ENCODE measurements at places on chromosomes 2 and 18. TPM values are rescaled to one million over a fixed set of nuclear protein-coding genes. Genes with fewer than 3 reads are reported as not detected.

DNA sequence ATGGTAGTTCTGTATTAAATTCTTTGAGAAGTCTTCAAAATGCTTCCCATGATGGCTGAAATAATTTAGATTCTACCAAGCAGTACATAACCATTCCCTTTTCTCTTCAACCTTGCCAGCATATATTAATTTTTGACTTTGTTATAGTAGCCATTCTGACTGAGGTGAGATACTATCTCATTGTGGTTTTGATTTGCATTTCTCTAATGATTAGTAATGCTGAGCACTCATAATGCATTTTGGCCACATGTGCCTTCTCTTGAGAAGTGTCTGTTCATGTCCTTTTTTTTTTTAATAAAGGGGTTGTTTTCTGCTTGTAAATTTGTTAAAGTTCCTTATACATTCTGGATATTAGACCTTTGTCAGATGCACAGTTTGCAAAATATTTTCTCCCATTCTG, 173.9 kb downstream of the CALCRL start:
- DNase-seq = no peak

DNA sequence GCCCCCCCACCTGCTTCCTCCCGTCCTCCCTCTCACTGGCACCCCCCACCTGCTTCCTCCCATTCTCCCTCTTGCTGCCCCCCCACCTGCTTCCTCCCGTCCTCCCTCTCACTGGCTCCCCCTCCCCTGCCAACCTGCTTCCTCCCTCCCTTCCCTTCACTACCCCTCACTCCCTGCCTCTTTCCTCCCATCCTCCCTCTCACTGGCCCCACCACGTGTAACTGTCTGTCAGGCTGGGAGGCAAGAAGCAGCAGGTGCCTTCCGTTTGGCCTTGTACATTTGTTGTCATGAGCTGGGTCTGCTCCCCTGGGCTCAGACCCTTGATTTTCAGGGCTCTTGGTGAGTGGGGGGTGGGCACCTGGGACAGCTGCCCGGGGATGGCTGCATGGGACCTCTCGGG, 19.1 kb downstream of the RTP5 start:
- DNase-seq = no peak

DNA sequence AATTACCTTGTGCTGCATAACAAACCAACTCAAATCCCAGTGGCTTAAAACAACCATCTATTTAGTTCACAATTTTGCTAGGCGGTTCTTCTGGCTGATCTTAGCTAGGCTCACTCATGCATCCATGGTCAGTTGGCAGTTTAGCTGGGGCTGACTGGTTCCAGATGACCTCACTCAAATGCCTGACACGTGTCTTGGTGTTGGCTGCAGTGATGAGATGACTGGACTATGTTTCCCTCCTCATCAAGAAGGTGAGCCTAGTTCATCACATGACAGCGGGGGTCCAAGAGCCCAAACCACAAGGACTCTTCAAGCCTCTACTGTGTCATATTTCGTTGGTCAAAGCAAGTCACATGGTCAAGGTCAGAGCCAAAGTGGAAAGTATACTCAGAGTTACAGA, 42.7 kb upstream of the ACTR3 start:
- DNase-seq = no peak

DNA sequence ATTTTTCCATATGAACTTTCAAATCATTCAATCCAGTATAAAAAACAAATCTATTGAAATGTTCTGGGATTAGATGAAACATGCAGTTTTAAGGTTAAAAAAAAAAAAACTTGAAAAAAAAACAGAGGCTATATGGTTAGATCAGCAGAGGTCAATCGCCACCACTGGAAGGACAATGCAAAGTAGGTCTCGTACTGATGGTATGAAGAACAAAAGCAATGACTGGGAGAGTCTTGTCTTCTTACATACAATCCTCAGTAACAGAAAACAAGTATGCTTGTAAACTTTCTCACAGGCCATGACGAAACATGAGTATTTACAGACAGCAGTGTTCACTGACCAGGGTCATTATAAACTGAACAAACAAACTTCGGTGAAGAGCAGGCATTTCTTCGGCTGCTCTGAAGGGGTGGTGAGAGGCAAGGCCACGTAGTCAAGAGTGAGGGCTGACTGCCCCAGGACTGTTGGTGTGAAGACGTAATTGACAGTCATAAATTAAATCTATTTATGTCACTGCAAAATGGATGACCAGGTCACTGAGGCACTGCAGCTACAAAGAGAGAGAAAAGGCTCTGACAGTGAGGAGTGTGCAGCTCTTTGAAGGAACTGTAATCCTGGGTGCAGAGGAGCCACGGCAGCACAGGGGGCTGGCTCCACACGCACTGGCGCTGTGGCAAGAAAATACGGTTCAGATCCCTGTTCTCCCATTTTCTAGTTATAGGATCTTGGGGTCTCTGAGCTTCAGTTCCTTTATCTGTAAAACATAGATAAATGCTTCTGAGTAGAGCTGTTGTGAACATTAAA, 60.0 kb downstream of the NXPH2 start:
- DNase-seq = no peak

- DNase-seq = no peak
Measured at GRCh38 chr2:234826681-234827080, 125.1 kb upstream of the SH3BP4 start.

TNFRSF11A gene
- total RNA-seq = 8.6 TPM

TUBB6 gene
- 0.69 TPM for total RNA-seq
